ENCODE measurements at places on chromosomes 2 and 18.

GRCh38 chr2:237167038-237167437 lies 81.3 kb downstream of the COPS8 start:
- no peak for DNase-seq

DNA sequence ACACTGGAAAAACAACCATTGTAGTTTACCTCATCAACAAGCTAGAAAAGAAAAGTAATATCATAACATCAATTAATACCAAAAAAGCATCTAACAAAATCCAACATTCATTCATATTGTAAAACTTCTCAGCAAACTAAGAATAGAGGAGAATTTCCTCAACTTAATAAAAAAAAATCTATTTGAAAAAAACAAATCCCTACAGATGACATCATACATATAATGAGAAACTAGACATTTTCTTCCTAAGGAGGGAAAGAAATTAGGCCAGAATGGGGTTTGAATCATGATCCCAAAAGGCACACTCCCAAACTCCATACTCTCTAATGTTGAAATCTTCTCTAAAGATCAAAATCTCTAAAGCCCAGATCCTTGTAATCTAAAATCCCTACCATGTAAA lies 460.0 kb downstream of the IRS1 start:
- no peak for DNase-seq

DNA sequence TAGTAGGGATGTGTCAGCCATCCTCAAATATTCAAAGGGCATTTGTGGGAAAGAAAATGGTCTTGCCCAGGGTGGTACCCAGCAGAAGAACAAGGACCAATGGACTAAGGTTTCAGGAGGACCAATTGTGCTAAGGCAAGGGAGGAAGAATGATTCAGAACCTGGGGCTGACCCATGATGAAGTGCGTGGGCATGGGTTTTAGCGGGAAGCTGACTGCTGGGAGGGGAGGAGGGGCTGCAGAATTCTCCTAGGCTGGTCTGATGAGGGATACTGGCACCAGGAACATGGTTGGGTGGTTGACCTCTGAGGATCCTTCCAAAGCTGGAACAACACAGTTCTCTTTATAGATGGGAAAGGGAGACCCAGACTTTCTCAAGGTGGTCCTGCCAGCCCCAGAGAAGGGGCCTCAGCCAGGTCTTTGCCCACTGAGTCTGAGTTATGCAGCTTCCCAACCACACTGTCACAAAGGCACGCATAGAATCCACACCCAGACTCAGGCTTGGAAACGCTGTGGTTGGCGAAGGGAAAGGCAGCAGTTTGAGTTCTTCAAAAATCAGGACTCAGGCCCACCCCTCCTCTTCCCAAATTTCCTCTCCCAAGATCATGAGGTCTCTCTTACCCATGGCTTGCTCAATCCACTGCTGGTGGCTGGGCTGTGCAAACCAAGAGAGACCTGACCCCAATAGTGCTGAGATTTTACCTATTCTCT lies 37.3 kb downstream of the MARCO start:
- no peak for DNase-seq

DNA sequence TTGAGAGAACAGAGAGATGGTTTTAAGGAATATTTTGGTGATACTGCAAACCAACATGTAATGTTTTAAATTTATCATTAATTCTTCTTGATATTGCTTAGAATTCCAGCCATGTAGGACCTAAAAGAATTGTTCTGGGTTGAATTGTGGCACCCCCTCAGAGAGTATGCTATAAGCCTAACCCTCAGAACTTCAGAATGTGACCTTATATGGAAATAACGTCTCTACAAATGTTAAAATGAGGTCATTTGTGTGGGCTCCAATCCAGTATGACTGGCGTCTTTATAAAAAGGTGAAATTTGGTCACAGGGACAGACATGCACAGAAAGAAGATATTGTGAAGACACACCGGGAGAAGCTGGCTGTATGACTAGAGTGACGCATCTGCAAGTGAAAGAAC lies 193.6 kb downstream of the NRXN1 start:
- no peak for DNase-seq

DNA sequence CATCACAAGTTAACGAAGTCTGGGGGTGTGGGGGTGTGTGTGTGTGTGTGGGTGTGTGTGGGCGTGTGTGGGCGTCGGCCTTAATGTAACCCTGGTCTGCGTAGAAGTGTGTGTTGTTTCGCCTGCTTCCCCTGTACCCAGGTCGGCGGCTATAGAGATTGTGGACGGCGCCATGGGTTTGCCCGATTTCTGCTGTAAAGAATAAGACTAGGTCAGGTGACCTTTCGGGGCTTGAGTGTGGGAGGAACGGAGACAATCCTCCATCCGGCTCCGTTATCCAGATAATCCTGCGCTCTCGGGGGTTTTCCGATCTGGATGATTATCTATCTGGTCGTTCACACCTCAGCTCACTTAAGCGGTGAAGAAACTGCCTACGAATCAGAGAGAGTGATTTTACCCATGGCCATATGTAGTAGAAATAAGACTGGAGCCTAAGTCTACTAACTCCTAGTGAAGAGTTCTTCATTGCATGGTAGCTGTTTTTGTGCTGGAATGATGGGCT lies 543 bp downstream of the HADHB start:
- DNase-seq: no peak

DNA sequence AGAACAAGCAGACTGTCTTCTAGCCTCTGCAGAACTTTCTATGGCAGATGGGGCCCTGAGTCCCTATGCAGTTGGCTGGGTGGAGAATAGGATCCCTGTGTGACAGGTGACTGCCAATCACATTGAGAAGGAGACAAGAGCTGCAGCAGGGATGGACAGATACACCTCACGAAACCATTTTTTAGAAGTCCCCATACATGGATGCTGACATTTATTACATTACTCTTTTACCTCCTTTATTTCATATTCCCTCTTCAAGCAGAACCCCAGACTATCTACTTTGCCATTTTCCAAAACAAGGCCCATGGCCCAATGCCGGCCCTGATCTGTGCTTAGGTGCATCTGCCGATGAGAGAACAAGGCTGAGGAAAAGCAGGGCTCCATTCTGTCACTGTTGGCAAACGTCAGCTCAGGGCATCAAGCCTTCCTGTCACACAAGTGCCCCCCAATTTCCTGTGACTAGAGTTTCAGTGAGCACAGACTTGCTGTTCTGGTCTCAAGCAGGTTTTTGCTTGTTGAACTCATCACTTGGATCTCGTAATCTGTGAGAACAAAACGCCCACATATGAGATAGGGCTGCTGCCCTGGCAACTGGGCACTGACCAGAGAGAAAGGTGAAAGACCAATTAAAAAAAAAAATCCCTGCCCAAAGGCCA lies 35.8 kb downstream of the LOXHD1 start:
- DNase-seq: no peak

- DNase-seq: no peak
Measured at GRCh38 chr2:197293252-197294007, 17.1 kb downstream of the ANKRD44 start.

DNA sequence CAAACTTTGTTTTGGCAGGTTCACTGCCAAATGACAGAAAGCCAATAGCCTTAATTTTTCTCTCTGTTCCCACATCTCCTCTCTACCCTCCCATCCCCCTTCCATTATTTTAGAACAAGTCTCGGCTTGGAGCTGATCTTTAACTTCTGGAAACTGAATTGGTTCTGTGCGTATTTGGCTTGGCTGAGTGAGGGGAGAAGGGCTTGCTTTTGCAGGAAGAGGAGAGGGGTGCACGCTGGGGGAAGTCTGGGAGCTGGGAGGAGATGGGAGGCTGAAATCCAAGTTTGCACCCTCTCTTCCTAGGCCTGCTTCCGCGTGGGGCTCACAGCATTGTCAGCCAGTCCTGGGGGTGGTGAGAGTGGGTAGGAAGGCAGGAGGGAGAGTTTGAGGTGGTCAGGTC lies 176.1 kb upstream of the SPRED2 start:
- DNase-seq: no peak

Data from fibroblast of skin of right quadriceps (primary cell).